ENCODE measurements at places on chromosomes 3 and 15. TPM values are rescaled to one million over a fixed set of nuclear protein-coding genes. Genes with fewer than 3 reads are reported as not detected.
A peak's percentile ranks its signal among the peaks of the same experiment; 100 is the strongest.

- DNase-seq = no peak
These were observed 37.7 kb downstream of the PCSK6 start for GRCh38 chr15:101451846-101452245.

CHST14 gene
- 16.7 TPM for total RNA-seq

OIP5 gene
- 0.29 TPM for total RNA-seq

DGKG gene
- 0.25 TPM for total RNA-seq

GRCh38 chr15:51833772-51834171, 4.3 kb downstream of the TMOD3 start:
- no peak for DNase-seq

- DNase-seq = no peak
These were observed 8.6 kb downstream of the GPX1 start for GRCh38 chr3:49349348-49350114.

SLC27A2 gene
- 0.47 TPM for total RNA-seq

DNA sequence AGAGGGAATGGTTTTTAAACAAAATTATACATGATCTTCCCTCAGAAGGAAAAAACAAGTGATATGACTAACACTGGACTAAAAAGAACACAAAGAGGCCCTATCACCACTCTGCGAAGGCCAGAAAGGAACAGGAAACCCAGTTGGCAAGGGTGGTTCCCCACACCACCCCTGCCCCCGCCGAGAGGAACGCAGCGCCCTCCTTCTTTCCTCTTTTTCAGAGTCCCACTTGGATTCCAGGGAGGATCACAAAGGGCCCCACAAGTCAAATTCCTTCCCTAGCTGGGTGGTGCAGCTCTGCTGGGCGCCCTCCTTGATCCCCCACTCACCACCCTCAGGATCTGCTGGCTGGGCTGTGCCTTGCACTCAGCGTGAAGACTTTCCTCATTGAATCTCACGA, 29.8 kb downstream of the PLA1A start:
- DNase-seq = no peak

DNA sequence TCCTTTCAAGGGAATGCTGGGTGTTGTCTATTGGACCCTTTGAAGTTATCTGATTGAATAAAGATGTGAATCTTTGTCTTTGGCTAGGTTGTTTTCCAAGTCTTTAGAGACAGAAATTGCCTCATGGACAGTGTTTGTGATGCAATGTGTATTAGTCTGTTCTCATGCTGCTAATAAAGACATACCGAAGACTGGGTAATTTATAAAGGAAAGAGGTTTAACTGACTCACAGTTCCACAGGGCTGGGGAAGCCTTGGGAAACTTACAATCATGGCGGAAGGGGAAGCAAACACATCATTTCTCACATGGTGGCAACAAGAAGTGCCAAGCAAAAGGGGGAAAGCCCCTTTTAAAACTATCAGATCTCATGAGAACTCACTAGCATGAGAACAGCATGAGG, 88.8 kb upstream of the PLXND1 start:
- DNase-seq = no peak

GRCh38 chr15:36632226-36632625, 52.8 kb downstream of the CDIN1 start:
- no peak for DNase-seq

ATP2B2 gene
- not detected for total RNA-seq

SHC4 gene
- total RNA-seq = 0.19 TPM

C3orf80 gene
- not detected for total RNA-seq

DNA sequence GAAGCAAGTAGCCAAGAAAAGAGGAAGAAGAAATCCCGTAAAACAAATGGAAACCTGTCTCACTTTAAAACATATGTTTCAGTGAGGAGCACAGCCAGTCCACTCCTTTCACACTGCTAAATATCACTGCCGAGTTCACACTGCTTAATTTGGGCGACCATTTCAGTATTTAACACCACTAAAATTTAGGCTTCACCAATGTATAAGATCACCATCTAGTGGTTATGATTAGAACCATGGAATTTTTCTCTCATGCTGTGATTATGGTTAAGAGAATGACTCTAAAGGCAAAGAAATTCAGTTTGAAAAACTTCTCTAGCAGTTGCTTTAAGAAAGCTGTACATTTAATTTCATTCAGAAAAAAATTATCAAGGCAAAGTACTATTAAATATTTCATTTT, 16.6 kb downstream of the SLC4A7 start:
- peak; percentile 68 for DNase-seq

CCR9 gene
- not detected for total RNA-seq

DNA sequence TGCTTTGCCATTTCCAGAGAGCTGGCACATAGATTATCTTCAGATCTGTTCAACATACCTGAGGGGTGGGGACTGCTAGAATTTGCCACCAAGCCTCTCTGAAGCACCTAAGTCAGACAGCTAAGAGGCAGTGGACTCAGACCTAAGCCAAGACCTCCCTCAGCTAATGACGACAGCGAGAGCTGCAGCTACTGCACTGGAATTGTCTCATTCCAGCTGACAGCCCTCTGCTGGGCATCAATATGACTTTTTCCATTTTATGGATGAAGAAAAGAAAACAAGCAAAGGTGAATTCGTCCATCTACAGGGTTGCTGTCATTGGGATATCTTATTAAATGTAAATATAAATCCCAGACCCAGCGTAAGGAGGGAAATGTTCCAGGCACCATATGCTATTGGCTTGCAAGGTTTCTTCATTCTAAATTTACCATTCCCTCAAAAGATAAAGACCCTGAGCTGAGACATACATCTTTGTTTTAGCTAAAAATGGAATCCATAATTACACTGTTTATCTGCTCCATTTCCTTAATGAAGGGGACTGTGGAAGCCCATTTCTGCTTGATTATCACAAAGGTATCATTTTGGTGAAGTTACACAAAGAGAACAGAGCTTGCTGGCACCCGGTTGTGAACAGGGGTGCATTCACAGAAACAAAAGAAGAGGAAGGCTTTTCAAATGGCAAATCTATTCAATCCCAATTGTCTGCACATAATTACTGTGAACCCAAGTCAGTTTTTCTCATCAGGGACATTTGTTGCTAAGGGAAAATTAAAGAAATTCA, 85.5 kb upstream of the LRTM1 start:
- DNase-seq = no peak

DNA sequence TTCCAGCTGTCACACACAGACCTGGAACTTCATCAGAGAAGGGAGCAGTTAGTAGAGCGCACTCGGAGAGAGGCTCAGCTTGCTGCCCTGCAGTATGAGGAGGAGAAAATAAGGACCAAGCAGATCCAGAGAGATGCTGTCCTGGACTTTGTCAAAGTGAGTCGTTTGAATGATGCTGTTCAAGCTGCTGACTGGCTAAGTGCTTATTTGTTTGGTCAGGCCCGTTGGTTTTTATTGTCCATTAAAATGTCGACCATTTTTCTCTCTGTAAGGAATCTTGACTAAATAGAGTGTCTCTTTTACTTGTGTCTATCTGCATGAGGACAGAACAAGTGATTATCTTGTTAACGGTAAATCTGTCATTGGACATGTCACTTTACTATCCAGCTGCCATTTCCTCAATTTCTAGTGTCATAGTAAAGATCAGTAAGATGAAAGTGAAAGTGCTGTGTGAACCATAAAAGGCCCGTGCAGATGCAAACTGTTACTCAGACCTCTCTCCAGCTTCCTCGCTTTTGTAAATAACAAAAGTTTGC, 56.9 kb downstream of the LRCH3 start:
- peak; percentile 71 for DNase-seq

EPHB3 gene
- total RNA-seq = not detected

GRCh38 chr15:81285461-81285860, 38.5 kb downstream of the STARD5 start:
- DNase-seq = no peak
